Activated T-helper 2 cell treated with anti-CD3 and anti-CD28 coated beads, Interferon-gamma antibody, Interleukin-2, Interleukin-4, amounts not matched to agents 10 μg/mL and 5 μg/mL and 100 μg/mL, durations not matched to agents 14 hours and 24 hours and 36 hours (primary cell): ENCODE measurements at places on chromosomes 2 and 18. TPM values are rescaled to one million over a fixed set of nuclear protein-coding genes. Genes with fewer than 3 reads are reported as not detected.

GRCh38 chr2:98571121-98571701, 37.1 kb downstream of the COA5 start:
- no peak for DNase-seq

DNA sequence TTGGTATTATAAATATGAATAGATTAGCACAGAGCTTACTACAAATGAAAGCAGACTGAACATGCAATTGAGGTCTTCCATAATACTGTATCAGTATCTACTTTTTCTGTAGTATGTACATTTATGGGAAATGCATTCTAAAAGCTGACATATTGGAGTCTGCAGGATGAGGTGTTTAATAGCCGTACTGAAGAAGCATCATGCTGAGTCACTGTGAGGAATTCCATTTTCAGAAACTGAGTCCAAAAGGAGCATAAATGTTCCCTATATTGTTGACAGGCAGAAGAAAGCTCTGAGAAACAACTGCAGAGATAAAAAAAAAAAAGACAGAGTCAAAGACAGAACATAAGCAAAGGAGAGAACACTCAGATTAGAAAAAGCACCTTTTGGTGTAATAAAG, 366.7 kb upstream of the SPHKAP start:
- no peak for DNase-seq

- no peak for DNase-seq
These were observed 301.3 kb upstream of the ID2 start for GRCh38 chr2:8380566-8380965.

GRCh38 chr2:230814616-230815015, 50.1 kb upstream of the ITM2C start:
- DNase-seq = no peak

GRCh38 chr2:101803128-101803527, 105.6 kb downstream of the MAP4K4 start:
- DNase-seq = no peak

DNA sequence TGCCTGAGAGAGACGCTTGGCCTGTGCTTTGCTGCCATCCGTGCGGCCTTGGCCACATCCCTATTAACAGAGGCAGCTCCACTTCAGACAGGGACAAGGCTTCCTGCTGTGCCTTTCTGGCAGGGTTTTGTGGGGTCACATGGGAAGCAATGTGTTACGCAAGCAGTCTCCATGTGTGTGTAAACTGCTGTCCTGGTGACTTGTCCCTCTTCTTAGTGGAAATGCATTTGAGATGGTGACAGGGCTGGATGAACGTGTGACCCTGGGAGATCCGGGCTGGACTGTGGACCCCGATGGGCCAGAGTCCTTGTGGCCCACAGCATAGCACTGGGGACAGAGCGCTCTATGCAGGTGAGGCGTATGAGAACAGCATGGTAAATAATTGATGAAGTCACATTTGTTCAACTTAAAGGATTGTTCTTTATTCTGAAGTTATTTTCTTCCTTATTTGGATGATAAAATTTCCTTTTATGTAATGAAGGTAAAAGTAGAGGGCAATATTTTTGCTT, 23.2 kb downstream of the ASB1 start:
- DNase-seq = no peak

DNA sequence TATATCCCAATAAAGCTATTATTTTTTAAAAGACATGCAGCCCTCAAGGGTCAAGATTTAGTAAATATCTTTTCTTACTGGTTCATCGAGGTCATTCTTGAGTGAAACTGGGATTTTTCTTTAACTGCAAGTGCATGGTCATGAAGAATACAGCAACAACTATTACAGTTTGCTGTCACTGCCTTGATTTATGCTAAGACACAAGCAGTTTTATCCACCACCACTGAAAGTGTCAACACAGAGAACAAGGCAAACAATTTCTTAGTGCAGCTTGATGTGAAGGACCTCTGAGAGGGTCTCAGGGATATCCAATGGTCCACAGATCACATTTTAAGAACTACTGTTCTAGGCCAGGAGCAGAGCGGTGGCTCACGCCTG, 12.1 kb downstream of the SP3 start:
- no peak for DNase-seq

- DNase-seq = no peak
These were observed 36.3 kb upstream of the LBH start for GRCh38 chr2:30195016-30195415.

- no peak for DNase-seq
These were observed 80.3 kb downstream of the GYPC start for GRCh38 chr2:126736133-126736874.

GRCh38 chr2:20115902-20116301, 64.5 kb upstream of the LAPTM4A start:
- DNase-seq = no peak

DNA sequence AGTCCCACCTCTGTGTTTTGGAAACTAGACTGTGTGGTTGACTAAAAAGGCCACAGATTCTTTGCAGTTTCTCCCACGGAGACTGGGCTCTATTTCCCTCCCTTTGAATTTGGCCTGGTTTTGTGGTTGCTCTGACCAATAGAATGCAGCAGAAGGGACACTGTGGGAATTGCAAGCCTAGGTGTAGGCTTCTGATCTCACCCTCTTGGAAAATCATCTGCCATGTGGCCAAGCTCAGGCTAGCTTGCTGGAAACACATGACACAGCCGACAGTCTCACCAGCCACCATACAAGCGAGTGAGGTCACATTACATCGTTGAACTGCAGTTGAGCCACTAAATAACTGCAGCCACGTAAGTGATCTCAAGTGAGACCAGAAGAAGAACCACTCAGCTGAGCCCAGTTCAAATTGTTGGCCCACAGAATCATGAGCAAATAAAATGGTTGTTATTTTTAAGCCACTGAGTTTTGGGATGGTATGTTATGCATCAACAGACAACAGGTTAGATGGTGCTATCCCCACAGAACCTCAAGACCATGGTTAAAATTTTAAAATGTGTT, 319.1 kb upstream of the MEX3C start:
- DNase-seq = no peak

GRCh38 chr18:56085551-56085950, 497.6 kb upstream of the TCF4 start:
- no peak for DNase-seq

- no peak for DNase-seq
These were observed 19.5 kb downstream of the RBM44 start for GRCh38 chr2:237818066-237818473.

GRCh38 chr2:232309592-232309991, 69.0 kb upstream of the ALPP start:
- no peak for DNase-seq

- DNase-seq = no peak
These were observed 120.5 kb upstream of the POU3F3 start for GRCh38 chr2:104733226-104733943.

GRCh38 chr2:146918280-146918679, 926.5 kb upstream of the ACVR2A start:
- DNase-seq = no peak

- DNase-seq = no peak
These were observed 16.3 kb downstream of the ANKRD44 start for GRCh38 chr2:197294260-197294659.

DNA sequence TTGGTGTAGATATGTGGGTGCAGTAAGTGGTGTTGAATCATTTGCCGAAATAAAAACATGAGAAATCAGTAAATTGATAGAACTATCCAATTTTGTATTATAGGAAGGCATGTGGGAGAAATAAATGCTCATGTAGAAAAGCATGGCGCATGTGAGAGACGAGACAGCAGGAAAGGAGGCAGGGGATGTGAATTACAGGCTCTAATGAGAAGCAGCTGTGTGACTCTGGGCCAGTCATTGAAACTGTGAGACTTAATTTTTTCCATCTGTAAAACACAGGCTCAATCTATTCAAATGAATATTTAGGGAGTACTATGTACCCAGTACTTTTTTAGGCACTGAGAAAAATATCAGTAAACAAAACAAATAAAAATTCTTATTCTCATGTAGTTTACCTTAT, 42.6 kb upstream of the MAP3K20 start:
- DNase-seq = no peak

The KCNK3 gene
- not detected in 2 replicates for total RNA-seq

The SF3B1 gene
- 284 and 289 TPM in 2 replicates for total RNA-seq

The RAMP1 gene
- 13.1 and 14.0 TPM in 2 replicates for total RNA-seq

The SLC16A14 gene
- total RNA-seq = 6.7 and 7.8 TPM in 2 replicates

The CHST9 gene
- not detected in 2 replicates for total RNA-seq

The VWA3B gene
- total RNA-seq = not detected in 2 replicates

The NGEF gene
- 1.7 and 2.5 TPM in 2 replicates for total RNA-seq

The NPAS2 gene
- total RNA-seq = 4.2 and 5.6 TPM in 2 replicates

The MYO3B gene
- 13.7 and 14.4 TPM in 2 replicates for total RNA-seq
